ENCODE measurements at places on chromosomes 2 and 18.

- no peak for DNase-seq
Observed at GRCh38 chr18:13316063-13316462, 97.5 kb downstream of the LDLRAD4 start.

GRCh38 chr2:199589306-199589705 lies 131.6 kb upstream of the SATB2 start:
- no peak for DNase-seq

DNA sequence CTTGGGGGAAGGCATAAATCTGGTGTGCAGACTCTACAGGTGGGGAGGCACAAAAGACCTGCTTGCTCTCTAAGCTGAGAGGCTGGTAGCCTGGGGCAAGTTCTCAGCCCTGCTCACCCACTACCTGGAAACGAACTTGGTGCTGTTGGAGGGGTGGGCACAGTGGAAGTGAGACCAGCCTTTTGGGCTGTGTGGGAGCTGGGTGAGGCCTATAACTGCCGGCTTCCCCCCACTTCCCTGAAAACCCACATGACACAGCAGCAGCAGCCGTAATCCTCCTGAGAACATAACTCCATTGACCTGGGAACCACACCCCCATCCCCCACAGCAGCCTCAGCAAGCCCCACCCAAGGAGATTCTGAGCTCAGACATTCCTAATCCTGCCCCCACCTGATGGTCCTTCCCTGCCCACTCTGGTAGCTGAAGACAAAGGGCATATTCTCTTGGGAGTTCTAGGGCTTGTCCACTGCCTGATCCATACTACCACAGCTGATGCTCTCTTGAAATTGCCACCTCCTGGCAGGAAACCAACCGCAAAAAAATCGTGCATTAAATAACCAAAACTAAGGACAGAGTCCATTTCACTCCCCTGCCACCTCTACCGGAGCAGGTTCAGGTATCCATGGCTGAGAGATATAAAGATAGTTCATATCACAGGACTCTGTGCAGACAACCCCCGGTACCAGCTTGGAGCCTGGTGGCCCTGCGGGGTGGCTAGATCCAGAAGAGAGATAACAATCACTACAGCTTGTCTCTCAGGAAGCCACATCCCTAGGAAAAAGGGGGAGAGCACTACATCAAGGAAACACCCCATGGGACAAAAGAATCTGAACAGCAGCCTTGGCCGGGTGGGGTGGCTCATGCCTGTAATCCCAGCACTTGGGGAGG lies 178.1 kb downstream of the NDUFA10 start:
- DNase-seq: no peak

DNA sequence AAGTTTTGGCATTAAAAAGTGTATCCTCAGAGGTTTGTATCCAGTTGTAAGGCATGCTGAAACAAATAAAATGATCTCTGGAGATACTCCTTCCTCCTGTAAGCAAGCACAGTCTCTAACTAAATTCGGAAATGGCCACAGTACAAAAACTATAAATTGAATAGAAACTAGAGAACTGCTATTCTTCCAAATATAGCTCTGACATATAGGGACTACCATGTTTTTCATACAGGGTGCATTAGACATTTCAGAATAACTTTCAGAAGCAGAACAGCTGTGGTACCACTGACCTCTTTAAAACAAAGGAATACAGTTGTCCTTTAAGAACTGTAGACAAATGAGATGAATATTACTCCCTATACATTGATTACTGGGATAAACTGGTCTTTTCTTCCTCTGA lies 568.5 kb downstream of the ARHGAP15 start:
- DNase-seq: no peak

DNA sequence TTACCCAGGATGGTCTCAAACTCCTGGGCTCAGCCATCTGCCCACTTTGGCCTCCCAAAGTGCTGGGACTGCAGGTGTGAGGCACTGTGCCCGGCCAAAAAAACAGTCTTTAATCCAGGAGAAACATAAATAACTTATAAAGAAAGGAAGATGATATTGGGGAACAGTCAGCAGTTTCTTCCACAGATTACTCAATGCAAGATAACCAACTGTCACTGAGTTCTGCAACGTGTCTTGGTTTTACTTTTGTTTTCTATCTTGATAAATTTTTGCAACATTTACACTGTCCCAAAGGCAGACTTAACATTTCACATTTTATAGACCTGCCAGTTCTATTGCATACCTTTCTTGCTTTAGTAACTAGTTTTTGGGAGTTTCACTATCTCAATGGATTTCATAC lies 71.1 kb downstream of the ANKRD44 start:
- DNase-seq: no peak

GRCh38 chr2:180706694-180707093 lies 273.7 kb upstream of the UBE2E3 start:
- DNase-seq: no peak

Data from activated CD4-positive, alpha-beta T cell treated with anti-CD3 and anti-CD28 coated beads for 24 hours (primary cell).